ENCODE measurements at places on chromosomes 11 and 22.

- no peak for DNase-seq
Measured at GRCh38 chr11:28223577-28223976, 115.4 kb downstream of the METTL15 start.

DNA sequence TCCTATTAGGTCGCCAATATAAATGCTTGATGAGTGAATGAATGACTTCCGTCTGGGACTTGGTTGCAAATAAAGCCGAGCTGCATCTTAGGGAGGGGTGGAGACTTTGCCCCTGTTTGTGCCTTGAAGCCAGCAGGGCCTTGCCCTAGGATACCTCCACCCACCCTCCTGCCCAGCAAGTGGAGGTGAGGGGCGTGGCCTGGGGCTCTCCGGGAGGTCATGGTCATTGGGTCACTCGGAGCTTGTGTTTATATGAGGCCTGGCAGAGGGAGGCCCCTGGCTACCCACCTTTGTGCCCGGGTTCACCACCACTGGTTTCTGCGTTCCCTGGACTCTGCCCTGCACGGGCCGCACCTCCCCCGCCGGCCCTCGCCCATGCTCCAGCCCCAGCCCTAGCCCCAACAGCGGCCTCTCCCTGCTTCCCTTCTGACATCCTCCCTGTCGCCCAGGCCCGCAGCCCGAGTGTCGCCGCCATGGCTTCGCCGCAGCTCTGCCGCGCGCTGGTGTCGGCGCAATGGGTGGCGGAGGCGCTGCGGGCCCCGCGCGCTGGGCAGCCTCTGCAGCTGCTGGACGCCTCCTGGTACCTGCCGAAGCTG lies 4.3 kb downstream of the MPST start:
- DNase-seq: no peak

GRCh38 chr11:71300187-71300586 lies 47.8 kb upstream of the SHANK2 start:
- no peak for DNase-seq

DNA sequence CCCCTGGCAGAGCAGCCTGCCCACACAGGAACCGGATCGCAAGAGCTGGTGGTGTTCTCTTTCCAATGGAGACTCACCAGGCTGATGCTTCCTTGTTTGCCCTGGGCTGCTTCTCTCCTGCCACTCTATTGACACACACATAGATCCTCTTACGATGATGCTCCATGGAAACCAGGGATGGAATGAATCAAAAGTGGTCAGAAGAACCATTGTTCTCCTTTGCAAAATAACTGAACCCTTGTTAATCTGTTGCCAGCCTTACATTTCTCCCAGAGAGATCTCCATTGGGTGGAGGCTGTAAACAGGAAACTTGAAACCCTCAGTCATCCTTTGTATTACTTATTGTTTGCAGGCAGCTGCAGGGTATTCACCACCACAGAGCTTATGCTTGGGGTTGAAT lies 24.6 kb upstream of the LDLRAD3 start:
- no peak for DNase-seq

Data from forelimb muscle (tissue), 1 donor.